ENCODE measurements at places on chromosomes 7 and 10.

- DNase-seq: no peak
These were observed 5.4 kb upstream of the HSPB1 start for GRCh38 chr7:76296743-76297740.

GRCh38 chr7:4823441-4824119, 38.2 kb downstream of the PAPOLB start:
- peak; percentile 1 for DNase-seq

DNA sequence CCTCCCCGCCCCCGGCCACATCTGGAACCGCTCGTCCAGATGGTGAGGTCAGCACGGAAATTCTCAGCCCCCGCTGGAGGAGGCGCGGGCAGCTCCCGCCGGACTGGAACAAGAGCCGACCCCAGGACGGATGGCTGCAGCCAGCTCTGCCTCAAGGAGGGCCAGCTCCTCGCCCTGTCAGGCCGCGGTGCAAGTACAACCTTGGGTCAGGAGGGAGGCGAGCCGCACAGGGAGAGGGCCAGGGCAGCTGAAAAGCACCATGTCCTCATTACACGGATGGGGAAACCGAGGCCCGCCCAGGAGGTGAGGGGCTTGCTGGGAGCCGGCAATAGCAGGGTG, 3.8 kb upstream of the GRIFIN start:
- no peak for DNase-seq

- DNase-seq: no peak
These were observed 18.1 kb downstream of the RP9 start for GRCh38 chr7:33091111-33091531.

DNA sequence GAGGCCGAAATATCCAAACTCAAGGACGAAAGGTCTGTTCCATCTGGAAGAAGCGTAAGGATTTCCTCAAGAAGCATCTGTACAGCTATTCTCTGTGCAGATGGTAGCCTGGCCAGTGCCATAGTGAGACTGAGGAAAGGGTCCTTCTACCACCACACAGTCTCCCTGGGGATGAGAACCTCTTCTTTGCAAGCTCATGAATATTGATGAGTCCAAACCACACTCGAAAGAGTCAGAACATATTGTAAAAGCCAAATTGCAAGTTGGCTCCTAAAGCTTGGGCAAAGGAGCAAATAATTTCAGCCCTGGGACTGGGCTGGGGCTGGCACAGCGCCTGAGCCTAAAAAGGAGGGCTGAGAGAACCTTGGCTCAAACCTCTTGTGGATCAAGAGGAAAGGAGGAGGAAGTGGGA, 66.1 kb upstream of the PIP4K2A start:
- no peak for DNase-seq

DNA sequence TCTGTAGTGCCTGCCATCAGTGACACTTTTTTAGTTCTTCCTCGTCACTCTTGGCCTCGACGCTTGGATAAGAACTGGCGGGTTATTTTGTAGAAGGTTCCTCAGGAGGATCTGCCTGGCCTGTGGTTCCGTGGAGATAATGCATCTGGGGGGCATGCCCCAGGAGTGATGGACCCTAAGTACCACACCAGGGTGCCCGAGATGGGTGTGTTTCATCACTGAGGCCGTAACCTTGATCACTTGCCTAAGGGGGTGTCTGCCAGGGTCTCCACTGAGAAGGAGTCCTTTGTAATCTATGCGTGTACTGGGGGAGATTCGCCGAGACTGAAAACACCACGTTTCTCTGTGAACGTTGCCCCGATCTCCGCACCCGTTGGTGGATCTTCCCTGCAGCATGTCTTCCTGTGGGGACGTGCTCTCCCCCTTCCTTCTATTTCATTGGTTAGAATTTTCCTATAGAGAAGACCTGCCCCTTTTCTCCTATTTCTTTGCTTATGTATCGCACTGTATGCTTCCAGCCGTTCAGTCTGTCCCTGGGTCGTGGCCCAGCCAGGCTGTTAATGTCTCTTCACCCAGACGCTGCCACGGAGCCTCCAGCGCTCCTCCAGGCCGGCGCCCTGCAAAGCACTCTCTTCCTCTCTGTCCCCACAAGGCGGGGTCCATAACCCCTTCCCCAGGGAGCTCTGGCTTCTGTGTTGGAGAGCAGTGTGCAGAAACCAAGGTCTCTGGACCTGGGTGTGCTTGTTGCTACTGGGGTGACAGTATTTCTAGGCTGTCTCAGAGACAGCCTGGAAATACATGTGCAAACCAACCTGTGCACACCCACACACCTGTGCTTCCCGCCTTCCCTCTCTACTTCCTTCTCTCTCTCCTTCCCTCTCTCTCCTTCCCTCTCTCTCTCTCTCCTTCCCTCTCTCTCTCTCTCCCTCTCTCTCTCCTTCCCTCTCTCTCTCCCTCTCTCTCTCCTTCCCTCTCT, 14.4 kb upstream of the DPYSL4 start:
- DNase-seq: no peak

DNA sequence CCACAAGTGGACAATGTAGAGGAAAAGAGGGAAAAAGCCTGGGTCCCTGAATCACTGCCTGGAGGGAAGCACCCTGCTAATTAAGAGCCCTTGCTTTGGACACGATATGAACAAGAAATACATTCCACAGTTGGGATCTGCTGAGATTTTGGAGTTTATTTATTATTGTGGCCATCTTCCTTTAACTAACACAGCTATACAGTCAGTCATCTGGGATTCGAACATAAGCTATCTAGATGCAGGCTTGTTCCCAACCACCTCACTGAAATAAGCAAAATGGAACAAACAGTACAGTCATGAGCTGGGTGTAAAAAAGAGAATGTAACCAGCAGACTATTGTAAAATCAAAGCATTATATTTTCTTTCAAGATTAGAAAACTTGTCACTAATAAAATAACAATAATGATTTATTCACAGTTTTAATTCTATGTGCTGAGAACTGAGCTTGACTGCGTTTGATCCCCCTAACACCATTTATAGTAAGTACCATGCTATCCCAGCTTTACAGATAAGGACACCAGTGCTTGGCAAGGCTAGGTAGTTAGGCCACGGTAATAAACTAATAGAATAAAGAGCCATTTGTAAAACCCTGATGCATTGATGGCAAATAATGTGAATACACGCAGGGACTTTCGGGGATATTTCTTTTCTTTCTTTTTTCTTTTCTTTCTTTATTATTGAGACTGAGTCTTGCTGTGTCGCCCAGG, 223.8 kb upstream of the KLF6 start:
- no peak for DNase-seq

GRCh38 chr7:2192831-2193534, 39.8 kb downstream of the MAD1L1 start:
- no peak for DNase-seq

- DNase-seq: peak; percentile 51
These were observed 743 bp downstream of the ADAP1 start for GRCh38 chr7:953547-954327.

- DNase-seq: no peak
These were observed 415.3 kb downstream of the RPS24 start for GRCh38 chr10:78448994-78449418.

DNA sequence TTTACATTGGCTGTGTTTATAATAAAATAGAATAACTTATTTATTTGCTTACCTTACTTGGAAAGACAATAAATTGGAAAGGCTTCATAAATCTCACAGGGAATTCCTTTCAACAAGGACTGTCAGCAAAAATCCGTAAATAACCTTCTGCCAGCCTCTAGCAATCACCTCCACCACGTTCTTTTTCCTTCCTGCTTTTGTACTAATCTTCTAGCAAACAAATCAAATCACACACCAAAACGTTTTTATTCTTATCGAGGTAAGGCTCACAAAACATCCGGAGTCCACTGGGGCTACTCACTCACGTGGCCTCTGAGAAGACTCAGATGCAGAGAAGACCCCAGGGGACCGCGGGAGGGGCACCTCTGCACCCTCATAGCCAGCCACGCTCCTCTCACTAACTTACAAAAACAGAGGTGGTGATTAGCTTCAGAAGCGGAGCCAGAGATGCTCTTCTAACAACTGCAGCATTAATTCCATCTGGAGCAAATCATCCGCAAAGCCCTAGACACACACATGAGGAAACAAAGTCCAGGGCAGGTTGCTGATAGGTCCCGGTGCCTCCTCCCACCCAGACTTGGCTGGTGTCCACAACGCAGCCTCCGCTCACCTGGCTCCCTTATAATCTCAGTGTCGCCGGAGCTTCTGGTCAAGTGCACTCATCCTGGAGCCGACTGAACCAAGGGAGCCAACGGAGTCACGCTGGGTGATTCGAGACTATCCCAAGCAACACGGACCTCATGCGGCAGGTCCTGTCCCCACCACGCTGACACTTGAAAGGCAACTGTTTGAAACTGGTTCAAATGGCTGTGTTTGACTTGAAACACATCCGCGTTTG, 22.5 kb downstream of the CTBP2 start:
- no peak for DNase-seq

DNA sequence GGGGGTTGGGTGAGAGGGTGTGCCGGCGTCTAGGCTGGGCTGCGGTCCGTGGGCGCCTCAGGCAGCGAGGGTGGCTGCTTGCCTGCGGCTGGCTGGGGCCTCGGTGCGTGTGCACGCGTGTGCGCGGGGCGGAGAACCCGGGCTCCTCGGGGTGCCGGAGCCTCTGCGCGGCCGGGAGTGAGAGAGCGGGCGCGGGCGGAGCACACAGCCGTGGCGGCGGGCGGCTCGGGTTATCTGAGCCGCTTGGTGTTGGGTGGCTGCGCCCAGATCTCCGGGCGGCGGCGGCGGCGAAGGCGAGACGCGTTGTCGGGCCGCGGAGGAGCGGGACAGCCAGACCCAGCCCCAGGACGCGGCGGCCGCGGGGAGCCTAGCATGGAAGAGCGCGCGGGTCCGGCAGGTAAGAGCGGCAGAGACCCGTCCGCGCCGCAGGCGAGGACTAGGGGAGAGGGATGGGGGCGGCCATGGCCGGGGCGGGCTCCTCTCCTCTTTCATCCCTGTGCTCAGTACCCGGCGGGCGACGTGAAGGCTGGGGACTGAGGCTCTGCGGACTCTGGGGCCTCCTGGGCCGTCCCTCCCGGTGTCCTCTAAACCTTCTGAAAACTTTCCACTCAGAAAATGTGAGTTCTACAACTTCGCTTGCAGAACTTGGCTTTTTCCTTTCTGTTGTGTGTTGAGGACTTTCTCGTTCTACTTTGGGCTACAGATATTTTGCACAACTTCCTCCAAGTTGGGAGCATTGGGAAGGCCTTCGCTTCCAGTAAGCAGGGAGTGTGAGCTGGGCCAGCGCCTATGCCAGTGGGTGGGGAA, 9.8 kb upstream of the PAX2 start:
- no peak for DNase-seq

- peak; percentile 57 for DNase-seq
These were observed 8.0 kb downstream of the IKZF1 start for GRCh38 chr7:50312250-50313162.

DNA sequence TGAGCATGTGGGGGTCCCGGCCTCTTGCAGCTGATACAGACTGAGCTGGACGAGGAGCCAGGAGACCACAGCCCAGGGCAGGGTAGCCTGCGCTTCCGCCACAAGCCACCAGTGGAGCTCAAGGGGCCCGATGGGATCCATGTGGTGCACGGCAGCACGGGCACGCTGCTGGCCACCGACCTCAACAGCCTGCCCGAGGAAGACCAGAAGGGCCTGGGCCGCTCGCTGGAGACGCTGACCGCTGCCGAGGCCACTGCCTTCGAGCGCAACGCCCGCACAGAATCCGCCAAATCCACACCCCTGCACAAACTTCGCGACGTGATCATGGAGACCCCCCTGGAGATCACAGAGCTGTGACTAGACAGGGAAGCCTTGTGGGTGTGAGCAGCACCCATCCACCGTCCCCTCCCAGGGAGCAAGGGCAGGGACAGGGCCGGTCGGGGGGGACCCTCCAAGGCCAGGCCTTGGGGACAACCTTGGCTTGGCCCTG, 36.1 kb downstream of the PSAP start:
- DNase-seq: no peak

DNA sequence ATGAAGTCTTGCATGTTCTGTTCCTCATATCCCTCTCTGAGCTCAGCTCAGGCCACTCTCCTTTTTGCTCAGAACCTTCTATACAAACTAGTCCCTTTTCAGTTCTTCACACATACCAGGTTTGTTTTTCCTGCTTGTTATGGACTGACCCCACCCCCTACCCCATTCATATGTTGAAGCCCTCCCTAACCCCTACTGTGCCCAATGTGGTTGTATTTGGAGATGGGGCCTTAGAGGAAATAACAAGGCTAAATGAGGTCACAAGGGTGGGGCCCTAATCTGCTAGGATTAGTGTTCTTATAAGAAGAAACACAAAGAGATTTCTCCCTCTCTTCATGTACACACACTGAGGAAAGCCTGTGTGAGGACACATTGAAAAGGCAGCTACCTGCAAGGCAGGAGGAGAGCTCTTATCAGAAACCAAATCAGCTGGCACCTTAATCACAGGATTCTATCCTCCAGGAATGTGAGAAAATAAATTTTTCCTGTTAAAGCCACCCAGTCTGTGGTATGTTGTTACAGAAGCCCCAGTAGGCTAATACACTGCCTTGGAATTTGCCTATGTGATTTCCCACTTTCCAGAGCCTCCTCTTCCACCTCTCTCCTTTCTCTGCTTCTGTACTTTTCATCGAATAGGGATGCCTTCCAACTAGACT, 67.3 kb upstream of the DNAJB12 start:
- no peak for DNase-seq

- DNase-seq: no peak
These were observed 115.1 kb downstream of the PARD3 start for GRCh38 chr10:34699904-34700517.

DNA sequence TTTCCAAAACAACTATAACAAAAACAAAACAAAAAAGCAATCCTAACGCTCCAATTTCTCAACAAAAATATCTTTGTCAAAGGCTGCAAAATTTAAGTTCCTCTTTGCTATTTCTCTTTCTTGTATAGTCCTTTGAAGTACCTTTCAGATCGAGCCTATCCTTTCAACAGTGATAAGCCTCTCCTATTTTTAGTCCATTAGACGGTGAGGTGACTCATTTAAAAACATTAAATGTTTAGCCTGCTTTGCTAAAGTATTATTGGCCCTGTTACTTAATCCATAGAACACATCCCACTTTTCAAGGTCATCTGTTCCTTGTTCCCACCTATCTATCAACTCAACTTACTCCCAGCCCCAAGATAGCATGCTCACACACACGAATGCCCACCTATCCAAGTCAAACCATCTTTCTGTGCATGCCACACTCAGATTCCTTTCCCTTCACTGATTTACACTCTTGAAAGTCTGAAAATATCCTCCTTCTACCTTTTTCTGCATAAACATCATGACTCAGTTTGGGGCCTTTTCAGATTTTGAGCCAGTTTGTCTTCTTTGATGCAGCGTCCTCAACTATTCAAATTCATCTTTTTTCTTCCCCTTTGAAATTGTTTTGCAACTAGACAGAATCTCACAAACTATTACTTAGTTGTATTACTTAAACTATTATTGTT, 224.9 kb upstream of the TMEM229A start:
- DNase-seq: no peak

- peak; percentile 51 for DNase-seq
These were observed 75.1 kb downstream of the ANKRD61 start for GRCh38 chr7:6106140-6106904.

DNA sequence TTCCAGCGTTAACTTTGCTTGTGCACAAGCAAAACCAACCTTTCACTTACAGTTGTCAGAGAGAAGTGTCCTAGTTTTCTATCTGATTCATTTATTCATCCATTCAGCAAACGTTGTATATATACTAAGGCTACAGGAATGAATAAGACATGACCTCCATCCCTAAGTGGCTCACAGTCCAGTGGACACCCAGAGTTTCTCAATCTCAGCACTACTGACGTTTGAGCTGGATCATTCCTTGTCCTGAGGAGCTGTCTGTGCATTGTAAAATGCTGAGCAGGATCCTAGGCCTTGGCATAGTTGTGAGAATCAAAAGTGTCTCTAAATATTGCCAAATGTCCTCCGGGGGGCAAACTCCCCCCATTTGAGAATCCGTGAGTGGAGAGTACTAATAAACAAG, 166.7 kb upstream of the PRKCQ start:
- no peak for DNase-seq

GRCh38 chr10:63608511-63608910, 87.3 kb downstream of the REEP3 start:
- no peak for DNase-seq

Measured in B cell (primary cell).